ENCODE measurements at places on chromosomes 6 and 20.

DNA sequence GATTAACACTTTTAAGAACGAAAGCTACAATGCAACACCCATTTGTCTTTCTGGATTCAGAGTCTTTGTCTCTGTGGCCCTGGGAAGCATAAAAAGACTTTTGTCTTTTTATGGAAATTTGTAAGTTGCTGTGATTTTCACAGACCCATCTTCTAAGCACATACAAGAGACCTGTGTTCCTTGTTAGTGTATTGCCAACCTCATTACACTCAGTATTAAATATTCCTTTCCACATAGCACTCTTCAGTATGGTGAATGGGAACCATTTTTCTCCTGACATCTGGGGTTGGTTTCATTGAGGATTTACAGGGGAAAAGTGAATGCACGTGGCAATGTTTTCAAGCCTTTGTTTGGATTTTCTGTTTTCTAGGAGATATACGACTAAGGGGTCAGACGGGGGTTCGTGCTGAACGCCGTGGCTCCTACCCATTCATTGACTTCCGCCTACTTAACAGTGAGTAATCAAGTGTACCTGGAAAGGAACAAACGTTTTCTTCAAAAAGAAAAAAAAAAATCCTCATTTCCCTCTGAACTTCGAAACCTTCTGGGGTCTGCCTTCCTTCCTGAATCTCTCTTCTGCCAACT is 141.7 kb downstream of the MTFR2 start:
- no peak for DNase-seq

DNA sequence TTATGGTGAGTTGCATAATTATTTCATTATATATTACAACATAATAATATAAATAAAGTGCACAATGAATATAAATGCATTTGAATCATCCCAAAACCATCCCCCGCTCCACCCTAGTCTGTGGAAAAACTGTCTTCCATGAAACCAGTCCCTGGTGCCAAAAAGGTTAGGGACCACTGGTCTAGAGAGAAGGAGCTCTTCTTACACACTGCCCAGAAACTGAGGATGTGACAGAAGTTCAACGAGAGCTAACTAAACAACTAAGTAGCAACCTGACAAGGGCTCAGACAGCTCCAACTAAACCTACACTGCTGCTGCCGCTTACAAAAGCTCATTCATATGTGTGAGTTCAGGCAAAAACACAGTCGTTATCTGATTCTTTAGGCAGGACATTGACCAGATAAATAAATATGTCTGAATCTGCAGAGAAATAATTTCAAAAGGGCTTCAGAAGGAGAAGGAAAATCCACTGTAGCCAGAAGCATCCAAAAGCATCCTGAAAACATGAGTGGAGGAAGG is 125.9 kb downstream of the ATXN1 start:
- no peak for DNase-seq

DNA sequence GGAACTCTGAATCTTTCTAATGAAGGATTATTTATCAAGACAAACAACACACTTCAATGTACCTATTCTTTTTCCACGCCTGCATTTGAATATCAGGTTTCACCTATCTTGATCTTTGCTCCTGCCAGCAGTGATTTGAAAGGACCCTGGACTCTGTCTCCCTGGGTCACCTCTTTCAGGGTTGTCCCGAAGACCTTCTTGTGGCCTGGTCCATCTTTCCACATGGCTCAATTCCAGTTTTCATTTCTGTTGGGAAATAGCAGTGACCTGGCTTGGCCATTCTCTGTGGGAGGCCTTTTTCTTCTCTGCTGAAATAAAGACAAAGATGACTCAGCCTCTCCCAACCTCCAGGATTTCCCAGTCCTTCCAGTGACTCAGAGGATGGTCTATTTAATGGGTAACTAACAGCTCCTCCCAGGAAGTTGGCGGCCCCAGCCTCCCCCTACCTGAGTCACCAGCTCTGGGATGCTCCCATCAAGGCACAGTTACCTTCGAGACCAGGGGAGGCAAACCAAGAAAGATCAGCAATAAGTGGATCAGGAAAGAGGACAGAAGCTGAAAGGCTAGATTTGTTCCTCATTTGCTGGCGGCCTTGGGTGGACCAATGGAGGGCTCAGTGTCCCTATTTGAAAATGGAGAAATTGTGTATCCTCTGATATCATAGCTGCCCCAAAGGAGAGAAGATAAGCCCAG is 120.2 kb upstream of the RNF24 start:
- peak; percentile 23 for DNase-seq

DNA sequence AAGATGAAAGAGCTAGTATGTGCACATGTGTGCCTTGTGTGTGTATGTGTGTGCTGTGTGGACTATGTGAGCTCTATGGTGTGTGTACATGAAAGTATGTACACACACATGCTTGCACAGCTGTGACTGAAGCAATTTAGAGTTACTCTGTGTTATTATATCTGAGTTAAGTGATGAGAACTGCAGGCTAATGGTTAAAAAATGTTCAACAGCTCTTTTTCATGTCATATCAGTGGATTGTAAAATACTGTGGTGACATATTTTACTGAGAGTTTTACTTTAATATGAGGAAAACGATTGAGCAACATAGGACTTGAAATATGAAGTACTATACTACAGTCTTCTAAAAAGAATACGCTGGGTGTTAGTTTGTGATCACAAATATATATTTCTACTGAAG is 195.7 kb upstream of the KCNK16 start:
- DNase-seq, result no peak

DNA sequence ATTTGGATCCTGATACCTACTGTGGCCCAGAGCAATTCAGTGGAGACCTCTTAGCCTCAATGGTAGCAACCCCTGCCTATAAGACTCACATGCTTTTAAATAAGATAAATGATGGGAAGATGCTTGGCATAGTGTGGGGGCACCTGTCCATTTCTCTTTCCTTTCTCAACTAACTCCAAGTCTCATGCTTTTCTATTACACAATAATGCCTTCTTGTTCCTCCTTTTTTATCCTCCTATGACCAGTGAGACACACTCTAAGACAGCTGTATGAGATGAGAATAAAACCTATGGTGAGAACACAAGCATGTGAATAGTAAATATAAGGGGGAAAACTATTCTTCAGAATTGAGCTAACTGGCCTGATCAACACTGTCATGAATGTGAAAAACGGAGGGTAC is 147.0 kb upstream of the STXBP5 start:
- DNase-seq, result no peak

Data from stimulated activated naive CD8-positive, alpha-beta T cell treated with anti-CD3 and anti-CD28 coated beads, Interleukin-15, Interleukin-2, amounts not matched to agents 100 U/mL and 50 U/mL, for 24 hours (primary cell).